SK-MEL-5 (cell line): ENCODE measurements at places on chromosomes 16 and 17. TPM values are rescaled to one million over a fixed set of nuclear protein-coding genes. Genes with fewer than 3 reads are reported as not detected.
A peak's percentile ranks its signal among the peaks of the same experiment; 100 is the strongest.

Gene ADCY7
- total RNA-seq, result 4.2 and 4.4 TPM in 2 replicates

DNA sequence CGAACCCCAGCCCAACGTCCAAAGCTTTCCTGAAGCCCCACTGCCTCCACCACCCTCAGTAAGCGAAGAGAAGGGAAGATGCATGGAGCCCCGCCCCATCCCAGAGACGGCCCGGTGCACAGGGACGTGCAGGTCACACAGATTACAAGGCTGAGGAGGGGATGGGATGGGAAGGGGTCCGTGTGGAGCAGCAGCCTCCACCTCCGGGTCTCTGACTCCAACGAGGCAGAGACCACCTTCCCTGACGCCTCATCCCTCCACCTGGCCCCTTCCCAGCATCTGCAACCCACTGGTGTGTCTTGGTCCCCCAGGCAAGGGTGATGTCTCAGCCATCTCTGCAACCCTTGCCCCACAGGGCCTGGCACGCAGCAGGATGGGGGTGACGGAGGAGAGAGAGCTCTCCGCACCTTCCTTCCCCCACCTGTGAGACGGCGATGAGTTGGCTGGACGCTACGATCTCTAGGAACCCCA is 58.5 kb downstream of the TBC1D16 start:
- no peak for DNase-seq

DNA sequence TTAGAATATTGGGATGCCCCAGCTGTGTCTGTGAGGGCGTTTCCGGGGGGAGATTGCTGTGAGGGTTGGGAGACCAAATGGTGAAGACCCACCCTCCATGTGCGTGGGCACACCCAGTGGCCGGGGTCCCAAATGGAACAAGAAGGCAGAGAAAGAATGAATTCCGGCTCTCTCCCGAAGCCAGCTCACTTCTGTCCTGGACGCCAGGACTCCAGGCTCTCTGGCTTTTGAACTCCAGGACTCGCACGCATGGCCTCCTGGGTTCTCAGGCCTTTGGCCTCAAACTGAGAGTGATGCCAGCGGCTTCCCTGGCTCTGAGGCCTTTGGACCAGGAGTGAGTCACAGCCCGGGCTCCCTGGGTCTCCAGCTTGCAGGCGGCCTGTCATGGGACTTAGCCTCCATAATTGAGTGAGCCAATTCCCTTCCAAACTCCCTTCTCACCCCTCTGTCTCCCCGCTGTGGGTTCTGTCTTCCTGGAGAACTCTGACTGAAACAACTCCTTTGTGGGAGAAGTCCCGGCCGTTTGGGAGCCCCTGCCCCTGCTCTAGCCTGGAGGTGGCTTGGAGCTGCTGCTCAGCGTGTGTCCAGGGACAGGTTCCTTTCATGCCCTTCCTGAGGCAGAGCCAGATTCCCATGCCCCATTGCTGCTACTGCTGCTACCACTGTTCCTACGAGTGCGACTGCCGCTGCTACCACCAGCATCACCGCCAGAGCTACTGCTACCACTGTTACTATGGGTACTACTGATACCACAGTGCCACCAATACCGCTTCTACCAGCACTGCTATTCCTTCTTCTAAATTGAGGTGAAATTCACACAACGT is 49.8 kb upstream of the CBX4 start:
- DNase-seq, result no peak

- no peak for DNase-seq
Observed at GRCh38 chr16:86882586-86883280, 304.4 kb downstream of the FOXL1 start.

Gene KRT33A
- not detected in 2 replicates for total RNA-seq

Gene RNF222
- total RNA-seq, result not detected in 2 replicates

Gene UNC45B
- not detected in 2 replicates for total RNA-seq

GRCh38 chr16:57245472-57246113 is 534 bp downstream of the ARL2BP start:
- peak; percentile 16 for DNase-seq

DNA sequence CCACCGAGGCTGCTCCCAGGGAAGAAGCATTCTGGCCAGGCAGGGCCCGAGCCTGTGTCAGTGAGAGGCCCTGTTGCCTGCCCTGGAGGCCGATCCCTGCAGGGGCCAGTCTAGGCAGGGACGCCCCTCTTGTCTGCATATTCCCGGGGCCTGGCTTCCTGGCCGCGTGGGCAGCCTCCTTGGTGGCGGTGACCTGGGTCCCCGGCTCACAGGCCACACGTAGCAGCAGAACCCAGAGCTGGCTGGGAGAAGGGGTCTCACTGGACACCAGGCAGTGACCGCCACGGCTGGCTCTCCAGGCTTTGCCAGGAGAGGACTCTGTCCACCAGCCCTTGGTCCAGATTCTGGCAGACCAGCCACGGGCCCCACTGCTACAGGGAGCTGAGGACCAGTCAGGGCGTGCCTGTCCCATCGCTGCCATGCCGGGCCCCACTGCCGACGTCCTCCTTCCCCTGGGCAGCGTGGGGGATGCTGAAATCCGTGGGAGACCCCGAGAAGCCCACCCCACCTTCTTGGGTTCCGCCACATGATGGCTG is 3.7 kb upstream of the CACNA1H start:
- no peak for DNase-seq

DNA sequence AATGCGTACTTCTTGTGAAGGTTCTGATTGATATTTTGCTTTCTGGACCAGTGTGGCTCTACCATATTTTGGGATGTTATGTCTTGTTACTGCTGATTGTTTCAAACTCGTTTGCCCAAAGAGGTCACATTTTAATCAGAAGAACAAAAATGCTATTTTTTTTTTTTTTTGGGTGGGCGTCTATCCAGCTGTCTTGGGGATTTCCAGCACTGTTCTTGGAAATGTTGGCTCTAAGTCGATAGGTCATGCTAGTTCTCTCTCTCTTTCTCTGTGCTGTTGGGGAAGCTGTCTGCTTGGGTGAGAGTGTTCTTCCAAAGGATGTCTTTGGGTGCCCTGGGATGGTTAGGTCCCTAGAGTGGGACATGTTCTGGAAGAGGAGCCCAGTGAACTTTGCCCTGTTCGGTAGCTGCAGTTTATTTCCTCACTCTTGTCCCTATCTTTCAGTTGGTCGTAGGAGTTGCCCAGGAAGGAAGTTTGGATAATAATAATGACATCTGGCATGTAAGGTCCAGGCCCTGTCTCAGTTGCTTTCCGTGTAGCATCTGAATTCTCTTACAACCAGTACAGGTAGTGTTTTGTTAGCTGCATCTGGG is 2.9 kb downstream of the IRF8 start:
- DNase-seq, result no peak

GRCh38 chr17:74201948-74202347 is 1.5 kb upstream of the RPL38 start:
- DNase-seq, result no peak

DNA sequence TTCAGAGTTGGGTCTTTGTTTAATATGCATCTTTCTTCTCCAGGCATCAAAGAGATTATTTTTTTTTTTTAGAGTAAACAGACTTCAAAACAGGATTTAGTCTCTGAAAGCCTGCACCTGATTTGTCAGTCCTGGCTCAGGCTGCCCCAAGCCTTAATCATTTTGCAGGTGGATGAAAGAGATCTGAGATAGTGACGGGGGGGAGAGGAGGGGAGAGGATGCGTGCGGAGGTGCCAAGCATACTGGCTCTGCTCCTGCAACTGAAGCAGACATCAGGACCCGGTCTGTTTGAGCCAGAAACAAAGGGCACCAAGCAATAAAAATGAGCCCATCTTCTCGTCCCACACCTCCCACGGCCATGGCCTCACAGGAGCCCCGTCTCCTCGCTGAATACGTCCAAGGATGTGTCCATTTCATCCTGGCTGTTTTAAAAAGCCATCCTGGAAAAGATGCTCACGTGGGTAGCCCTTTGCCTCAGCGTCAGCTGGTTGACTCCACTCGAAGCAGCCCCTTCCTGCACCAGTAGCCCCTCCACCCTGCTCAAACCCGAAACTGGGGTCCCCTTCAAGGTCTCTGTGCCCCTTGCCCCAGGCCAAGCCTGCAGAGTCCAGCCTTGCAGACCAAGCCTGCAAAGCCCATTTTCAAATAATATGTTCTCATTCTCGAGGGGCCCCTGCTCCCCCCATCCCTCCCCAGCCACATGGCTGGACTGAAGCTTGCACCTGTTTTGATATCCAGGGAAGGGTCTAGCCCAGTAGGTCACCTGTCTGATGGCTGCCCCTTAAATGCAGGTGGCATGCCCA is 84.8 kb upstream of the TNRC6C start:
- DNase-seq, result no peak

DNA sequence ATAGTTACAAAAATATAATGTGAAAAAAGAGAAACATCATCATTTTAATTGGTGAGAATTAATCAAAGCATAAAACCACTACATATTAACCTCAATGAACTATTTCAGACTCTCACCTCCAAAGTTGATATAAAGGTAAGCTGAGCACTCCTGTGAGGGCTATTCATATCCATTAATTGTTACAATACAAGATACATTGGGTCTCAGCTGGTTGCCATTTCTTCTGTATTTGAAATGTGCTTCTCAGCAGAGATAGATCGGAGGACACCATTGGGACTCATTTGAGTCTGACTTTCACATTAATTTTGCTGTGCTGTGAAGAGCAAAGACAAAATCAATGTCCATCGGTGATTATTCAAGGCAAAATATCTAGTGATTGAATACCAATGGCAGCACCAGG is 459.5 kb upstream of the GOT2 start:
- no peak for DNase-seq

Gene TERF2IP
- 36.3 and 41.9 TPM in 2 replicates for total RNA-seq

Gene CD300E
- total RNA-seq, result not detected in 2 replicates

DNA sequence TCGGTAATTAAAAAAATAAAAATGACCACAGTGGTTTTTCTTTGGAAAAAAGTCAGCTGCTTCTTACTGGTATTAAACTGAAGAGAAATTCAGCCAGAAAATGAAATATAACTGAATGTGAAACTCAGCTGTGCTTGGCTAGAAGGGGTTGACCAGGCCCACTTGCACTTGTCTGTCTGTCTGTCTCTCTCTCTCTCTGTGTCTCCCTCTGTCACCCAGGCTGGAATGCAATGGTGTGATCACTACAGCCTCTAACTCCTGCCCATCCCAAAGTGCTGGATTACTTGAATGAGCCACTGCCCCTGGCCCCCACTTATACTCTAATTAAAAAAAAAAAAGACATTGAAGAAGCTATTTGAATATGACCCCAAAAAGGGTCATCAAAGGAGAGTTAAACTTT is 17.3 kb upstream of the AKAP1 start:
- no peak for DNase-seq

Gene TTC19
- 24.4 and 43.7 TPM in 2 replicates for total RNA-seq

Gene RAC3
- 38.0 and 45.8 TPM in 2 replicates for total RNA-seq

- DNase-seq, result no peak
Observed at GRCh38 chr16:5789033-5789432, 691.4 kb upstream of the EEF2KMT start.

GRCh38 chr17:50348522-50349242 is 2.8 kb downstream of the XYLT2 start:
- no peak for DNase-seq

Gene GABARAP
- total RNA-seq, result 237 and 305 TPM in 2 replicates

Gene HNF1B
- not detected in 2 replicates for total RNA-seq

DNA sequence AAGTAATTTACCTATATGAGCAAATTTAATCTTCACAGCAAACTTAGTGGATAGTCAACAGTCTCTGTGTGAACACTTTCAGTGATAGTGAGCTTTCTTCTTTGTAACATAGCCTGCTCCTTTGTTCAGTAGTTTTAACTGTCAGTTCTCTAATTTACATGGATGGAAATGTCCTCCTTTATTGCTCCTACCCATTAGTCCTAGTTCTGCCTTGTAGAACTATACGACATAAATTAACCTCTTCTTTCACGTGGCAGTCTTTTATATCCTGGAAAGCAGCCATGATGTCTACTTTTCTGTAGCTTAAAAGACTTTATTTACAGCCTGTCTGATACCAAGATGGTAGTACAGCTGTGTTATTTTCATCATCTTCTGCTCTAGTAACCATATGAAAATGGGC is 143.6 kb downstream of the TANC2 start:
- DNase-seq, result no peak

DNA sequence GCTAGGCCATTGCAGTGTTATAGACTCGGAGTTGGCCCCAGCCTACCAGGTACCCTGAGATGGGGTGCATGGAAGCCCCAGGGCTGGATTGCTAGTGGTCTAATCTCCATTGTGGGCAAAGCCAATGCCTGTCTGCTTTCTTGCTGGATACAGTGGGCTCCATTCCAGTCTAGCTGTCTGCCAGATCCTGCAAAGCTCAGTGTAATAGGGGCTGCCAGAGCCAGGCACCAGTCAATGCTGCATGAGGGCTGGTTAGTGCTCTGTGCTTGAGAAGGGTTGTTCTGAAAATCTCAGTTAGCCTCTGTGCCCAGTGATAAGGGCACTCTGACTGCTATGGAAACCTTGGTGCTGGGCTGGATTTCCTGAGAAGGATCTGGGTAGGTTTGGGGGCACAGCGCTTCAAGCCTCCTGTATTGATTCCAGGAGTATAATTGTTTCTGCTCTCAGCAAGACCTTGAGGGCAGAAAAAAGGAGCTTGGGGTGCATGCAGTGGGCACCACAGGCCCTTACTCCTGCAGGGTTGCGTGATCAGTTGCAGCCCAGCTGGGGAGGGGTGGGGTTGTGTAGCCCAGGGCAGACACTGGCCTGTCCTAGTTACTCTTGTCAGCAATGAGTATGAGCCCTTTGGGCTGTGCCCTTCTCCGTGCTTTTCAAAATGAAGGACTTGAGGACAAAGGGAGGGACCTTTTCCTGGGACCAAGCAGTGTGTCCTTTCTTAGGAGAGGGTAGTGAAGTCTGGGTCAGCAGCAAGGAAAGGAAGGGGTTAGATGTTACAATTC is 19.0 kb downstream of the SMPD3 start:
- no peak for DNase-seq

Gene KRT39
- total RNA-seq, result not detected in 2 replicates

- no peak for DNase-seq
Observed at GRCh38 chr16:66457888-66458287, 30.8 kb downstream of the BEAN1 start.

- no peak for DNase-seq
Observed at GRCh38 chr16:50902457-50902856, 160.6 kb downstream of the CYLD start.

DNA sequence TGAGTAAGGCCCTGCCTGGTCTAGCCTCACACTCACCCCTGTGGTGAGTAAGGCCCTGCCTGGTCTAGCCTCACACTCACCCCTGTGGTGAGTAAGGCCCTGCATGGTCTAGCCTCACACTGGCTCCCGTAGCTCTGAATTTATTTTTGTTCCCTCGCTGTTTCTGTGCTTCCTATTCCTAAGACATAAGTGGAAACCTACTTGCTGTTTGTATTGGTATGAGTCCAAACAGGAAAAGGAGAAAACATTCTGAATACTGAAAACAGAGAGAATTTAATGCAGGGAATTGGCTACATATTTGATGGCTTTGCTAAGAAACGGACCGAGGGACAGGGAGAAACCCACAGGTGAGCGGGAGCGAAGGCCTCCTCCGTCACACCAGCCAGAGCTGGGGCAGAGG is 267.8 kb downstream of the FOXL1 start:
- no peak for DNase-seq

DNA sequence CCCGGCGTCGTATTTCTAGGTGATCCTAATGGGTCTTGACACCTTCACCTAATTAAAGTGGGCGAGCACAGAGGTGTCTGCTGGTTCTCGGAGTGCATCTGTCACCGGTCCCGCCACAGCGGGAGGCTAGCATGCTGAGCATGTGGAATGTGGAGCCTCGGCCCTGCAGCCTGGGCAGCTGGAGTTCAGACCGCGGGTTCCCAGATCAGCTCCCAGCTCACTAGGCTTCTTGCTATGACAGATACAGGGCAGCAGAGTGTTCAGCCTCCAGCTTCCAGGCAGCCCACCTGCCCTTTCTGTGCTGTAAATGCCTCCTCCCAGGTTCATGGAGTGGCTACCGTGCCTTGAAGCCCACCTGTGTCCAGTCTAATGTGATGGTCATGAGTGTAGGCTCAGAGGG is 166.7 kb downstream of the CPPED1 start:
- no peak for DNase-seq

Gene HEATR9
- not detected in 2 replicates for total RNA-seq
